ENCODE measurements at places on chromosomes 12 and 14.
A peak's percentile ranks its signal among the peaks of the same experiment; 100 is the strongest.

DNA sequence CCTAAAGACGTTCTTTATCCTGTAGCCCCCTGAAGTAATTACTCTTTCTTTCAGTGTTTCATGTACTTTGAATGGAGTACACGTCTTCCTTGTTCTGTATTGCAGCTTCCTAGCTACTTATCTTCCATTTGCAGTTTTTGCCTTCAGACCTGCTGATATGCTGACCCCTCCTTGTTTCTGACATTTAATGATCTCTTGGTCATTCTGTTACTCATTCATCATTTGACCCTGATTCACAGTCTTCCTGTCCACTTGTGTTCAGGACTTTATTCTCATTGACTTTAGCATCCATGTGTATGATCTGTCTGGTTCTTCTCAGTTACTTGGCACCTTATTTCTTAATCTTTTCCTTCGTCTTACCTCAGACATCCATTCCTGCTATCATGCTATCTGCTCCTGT lies 22.2 kb downstream of the CPSF2 start:
- DNase-seq, result no peak

DNA sequence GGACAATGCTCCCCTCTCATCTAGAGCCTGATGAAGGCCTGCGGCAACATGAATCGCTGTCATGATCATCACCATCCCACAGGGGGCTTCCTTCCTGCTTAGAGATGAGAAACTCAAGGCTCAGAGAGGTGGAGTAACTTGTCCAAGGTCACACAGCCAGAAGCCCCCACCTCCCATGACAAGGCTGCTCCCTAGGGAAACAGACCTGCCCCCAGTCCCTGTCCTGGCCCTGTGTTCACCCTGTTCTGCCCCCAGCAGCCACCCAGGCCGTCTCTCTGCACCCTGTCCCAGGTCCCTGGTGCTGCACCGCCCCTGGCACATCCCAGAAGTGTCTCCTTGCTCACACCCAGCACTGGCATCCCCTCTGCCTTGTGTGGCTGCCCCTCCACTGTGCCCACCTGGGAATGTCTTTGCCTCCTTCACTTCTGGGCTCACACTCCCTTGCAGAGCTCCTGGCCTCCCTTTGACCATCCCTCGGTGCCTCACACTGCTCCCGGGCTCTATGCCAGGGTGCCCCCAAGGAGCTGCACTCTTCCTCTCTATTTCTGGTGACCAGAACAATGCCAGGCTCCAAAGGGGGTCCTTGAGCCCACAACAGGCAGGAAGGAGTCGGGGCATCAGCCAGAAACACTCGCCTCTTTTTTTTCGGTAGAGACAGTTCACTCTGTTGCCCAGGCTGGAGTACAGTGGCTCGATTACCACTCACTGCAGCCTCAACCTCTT lies 70.5 kb downstream of the BCL11B start:
- no peak for DNase-seq

- DNase-seq, result no peak
Measured at GRCh38 chr14:57485635-57486034, 8.0 kb downstream of the CCDC198 start.

GRCh38 chr12:49675137-49675536 lies 32.1 kb downstream of the FMNL3 start:
- no peak for DNase-seq

GRCh38 chr14:71686677-71687076 lies 245.6 kb upstream of the RGS6 start:
- DNase-seq, result no peak

- peak; percentile 68 for DNase-seq
Measured at GRCh38 chr14:90815822-90816662, at the start of gene TTC7B. Gene TTC7B, minus strand, starts transcription at chr14:90816430. Its CDS starts 135 bp downstream, at chr14:90816295.

DNA sequence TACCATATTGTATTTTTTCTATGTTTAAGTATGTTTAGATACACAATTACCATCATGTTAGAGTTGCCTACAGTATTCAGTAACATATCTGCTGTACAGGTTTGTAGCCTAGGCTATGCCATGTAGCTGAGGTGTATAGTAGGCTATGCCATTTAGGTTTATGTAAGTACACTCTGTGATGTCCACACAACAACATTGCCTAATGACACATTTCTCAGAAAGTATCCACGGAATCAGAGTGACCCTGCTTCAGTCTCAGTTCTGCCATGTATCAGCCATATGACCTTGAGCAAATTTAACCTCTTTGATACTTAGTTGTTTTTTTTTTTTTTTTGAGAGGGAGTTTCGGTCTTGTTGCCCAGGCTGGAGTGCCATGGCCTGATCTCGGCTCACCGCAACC lies 12.7 kb downstream of the SUSD6 start:
- no peak for DNase-seq
